ENCODE measurements at places on chromosomes 3 and 15.

- no peak for DNase-seq
These were observed 208.5 kb downstream of the LPP start for GRCh38 chr3:188362405-188362831.

GRCh38 chr3:16028604-16029003, 145.9 kb upstream of the GALNT15 start:
- DNase-seq = no peak

DNA sequence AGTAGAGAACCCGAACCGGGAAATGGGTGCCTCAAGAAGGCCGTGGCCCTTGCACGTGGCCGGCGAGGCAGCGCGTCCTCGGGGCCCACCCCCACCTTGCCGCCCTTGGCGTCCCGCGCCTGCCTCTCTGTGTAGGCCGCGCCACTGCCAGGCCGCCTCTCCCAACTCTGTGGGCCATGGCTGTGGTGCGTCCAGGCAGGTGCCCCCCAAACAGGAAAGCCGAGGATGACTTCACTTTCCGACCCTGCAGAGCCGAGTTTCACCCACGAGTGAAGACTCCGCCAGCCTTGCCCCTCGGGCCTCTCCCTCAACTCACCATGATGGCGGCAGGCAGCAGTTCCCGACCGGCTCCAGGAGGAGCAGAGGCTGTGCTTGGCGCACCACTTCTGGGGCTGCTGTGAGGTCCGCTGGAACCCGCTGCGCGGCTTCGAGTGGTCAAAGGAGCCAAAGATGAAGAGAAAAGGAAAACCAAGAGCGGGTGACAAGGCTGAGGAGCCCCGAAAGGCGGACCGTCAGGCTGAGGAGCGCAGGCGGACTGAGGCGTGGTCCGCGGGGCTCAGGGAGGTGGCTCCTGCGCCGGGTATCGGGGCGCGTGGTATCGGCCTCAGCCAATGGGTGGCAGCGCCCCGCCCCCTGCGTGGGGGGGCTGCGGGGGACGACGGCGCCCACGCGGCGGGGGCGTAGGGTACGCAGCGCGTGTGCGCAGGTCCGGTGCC, at the start of gene DAZL:
Gene DAZL (minus strand): TSS at position 537 of the 716 bp plus-strand sequence. CDS start 218 bp downstream, at position 319.
- DNase-seq = no peak

DNA sequence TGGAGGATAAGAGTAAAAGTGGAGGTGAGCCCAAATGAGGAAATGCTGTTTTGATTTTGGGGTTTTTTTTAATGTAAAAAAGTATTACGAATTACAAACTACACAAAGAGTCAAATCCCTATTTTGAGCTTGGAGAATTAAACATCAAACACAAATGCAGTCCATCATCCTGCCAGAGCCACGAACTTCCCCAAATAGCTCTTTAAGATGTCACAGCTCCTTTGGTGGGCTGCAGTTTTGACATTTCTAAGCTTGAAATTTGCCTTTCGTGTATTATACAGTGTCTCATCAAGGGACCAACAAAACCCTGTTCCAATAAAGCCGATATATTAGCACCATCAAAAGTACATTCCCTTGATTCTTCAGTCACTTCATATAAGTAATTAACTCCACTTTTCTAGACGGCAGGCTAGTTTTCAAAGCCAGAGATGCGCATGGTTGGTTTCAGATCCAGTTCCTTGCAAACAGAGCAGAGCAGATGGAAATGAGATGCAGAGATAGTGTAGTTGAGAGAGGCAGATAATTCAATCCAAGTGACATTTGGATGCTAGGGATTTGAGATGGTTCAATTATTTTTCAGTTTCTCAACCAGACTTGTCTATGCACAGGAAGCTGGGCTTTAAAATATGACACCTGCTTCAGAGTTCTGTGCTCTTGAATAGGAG, 580.9 kb downstream of the EDEM1 start:
- DNase-seq = no peak

DNA sequence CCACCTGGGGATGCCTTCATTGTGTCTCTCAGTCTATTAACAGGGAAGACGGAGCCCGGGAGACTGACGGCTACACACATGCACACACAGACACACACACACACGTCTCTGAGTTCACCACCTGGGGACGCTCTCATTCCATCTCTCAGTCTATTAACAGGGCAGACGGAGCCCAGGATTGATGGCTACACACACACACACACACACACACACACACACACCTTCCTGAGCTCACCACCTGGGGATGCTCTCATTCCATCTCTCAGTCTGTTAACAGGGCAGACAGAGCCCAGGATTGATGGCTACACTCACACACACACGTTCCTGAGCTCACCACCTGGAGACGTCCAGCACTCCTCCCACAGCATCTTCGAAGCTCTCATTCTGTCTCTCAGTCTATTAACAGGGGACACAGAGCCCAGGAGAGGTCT, 143.9 kb downstream of the OR4M2 start:
- DNase-seq = no peak
